ENCODE measurements at places on chromosomes 1 and 21.

DNA sequence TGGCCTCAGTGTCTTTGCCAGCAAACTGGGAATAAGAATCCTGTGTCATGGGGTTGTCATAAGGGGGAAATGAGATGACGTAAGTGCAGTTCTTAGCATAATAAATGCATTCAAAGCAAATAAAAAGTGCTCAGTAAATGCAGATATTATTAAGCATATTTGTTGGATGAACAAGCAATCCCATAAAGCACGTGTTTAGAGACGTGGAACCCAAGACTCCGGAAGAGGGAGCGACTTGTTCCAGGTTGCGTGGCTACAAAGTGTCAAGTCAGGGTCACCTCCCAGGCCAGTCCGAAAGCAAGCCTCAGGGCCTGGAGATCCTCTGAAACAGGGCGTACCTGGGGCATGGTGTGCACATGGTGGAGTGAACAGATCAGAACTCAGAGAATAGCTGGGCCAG lies 58.0 kb upstream of the LAPTM5 start:
- DNase-seq: no peak

GRCh38 chr1:206495011-206495461 lies 12.3 kb upstream of the RASSF5 start:
- no peak for DNase-seq

GRCh38 chr1:39592069-39592468 lies 15.5 kb upstream of the PABPC4 start:
- no peak for DNase-seq

DNA sequence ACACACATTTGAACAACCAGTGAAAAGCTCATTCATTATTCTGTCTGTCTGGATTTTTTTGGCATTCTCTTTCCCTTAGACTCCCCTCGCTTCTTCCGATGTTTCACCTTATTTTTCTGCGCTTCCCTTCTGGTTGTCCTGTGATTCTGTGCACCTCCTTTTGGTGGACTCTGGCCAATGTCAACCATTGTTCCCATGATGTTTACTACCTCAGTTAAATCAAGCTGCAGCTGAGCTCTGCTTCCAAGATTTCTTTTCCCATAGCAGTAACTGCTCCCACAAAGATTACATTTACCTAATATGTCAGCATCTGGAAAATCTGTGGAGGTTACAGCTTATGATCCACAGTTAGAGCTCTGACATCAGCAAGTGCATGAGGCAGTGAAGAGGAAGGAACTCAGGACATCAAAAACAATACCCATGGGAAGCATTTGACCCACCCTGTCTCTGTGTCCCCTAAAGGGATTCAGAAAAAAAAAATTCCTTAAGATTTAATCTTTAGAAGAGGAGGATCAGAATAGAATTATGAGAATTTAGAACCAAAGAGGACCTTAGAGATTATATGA lies 69.9 kb upstream of the ADAMTS5 start:
- no peak for DNase-seq

DNA sequence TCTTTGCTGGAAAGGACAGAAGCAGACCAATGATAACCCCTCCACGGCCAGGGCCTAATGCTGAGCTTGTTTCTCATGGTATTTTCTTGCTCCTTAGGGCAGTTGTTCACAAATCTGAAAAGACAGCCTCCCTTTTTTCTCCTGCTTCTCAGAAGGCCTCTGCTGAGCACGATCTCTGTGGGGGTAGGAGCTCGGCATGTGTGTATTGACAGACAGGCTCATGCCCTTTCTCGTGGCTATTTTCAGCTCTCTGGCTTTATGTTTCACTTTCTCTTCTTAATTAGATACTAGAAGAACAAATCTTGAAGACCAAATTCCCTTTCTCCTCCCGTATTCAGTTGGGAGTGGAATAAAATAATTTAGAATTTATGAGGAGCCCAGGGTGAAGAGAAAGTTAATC lies 768 bp upstream of the RIIAD1 start:
- DNase-seq: no peak

- DNase-seq: no peak
These were observed 49.1 kb downstream of the DSCAM start for GRCh38 chr21:40797891-40798290.

DNA sequence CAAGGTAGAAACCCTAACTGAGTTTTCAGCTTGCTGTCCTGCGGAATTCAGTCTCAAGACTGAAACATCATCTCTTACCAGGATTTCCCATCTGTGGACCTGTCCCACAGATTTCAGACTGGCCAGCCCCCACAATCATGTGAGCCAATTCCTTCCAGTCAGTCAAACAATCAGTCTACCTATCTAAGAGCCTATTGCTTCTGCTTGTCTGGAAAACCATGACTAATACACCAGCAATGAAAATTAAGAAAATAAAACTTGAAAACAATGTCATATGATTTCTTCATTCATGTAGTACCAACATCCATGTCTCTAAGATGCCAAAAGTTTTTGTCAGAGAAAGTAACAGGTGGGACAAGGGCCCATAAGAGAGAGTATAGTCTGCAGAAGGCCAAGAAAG lies 57.6 kb upstream of the CRB1 start:
- no peak for DNase-seq

DNA sequence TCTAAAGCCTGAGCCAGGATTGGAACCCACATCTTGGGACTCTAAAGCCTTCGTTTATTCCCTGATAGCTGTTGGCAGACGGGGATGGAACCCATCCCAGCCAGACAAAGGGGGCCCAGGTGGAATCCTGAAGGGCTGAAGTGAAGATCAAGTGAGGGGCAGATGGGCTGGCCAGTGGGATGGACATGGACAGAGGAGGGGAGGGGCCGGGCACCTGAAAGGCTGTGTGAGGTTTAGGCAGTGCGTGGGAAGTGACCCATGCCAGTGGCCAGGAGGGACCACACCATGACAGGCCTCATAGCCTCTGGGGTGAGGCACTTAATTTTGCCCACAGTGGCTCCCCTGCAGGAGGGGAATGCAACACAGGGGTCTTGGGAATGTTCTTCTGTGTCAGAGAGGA lies 44.6 kb upstream of the DMRTB1 start:
- no peak for DNase-seq

DNA sequence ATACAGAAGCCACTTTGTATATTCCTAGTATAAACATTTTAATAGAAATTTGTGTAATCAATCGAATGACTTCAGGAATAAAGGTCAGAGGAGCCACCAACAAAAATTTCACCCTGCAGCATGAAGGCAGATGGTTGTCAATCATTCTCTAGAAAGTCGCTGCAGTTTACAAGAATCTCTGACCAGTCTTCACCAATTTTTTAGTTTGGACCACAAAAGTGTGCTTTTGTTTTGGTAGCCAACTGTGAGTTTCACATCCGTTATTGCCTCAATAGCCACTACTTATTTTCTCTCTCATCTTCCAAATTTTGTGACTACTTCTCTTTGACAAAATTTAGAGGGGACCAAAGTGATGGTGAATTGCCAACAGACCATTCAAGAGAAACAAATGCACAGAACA lies 1155.6 kb downstream of the AMY1C start:
- DNase-seq: no peak

DNA sequence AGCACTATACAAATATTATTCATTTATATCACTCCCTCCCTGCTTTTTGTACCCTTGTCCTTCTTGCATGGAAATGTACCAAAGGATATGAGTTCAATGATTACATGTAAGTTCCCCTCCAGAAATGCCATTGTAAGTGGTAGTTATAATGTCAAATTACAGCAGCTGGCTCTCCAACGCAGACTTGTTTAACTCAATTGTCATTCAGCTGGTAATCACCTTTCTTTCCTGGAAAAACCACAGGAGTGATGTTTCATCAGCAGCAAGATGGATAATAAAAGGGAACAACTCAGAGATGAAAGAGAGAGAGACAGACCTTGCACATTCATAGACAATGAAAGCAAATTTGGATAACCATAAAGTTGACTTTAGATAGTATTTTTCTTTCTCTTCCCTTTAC lies 578.6 kb upstream of the PBX1 start:
- peak; percentile 91 for DNase-seq

DNA sequence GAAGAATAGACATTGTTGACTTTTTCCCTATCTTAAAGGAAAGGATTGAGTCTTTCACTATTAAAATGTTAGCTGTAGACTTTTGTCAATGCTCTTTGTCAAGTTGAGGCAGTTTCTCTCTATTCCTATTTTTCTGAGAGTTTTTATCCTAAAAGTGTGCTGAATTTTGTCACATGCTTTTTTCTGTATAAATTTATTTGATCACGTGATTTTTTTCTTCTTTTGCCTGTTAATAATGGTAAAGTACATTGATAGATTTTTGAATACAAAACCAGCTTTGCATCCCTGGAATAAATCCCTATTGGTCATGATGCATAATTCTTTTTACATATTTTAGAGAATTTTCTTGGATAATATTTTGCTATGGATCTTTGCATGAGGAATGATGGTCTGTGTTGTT lies 60.1 kb downstream of the DNAH14 start:
- DNase-seq: no peak

GRCh38 chr1:27455139-27455811 lies 34.7 kb downstream of the WASF2 start:
- no peak for DNase-seq

GRCh38 chr1:42658877-42659337 lies 684 bp downstream of the PPIH start:
- DNase-seq: no peak

- DNase-seq: no peak
These were observed 195.0 kb upstream of the FOXD3 start for GRCh38 chr1:63127376-63127775.

- DNase-seq: no peak
These were observed 86.4 kb downstream of the PAX7 start for GRCh38 chr1:18716785-18717678.

GRCh38 chr1:231841616-231842344 lies 215.2 kb downstream of the DISC1 start:
- DNase-seq: no peak

GRCh38 chr1:172549621-172550280 lies 16.8 kb downstream of the SUCO start:
- no peak for DNase-seq

DNA sequence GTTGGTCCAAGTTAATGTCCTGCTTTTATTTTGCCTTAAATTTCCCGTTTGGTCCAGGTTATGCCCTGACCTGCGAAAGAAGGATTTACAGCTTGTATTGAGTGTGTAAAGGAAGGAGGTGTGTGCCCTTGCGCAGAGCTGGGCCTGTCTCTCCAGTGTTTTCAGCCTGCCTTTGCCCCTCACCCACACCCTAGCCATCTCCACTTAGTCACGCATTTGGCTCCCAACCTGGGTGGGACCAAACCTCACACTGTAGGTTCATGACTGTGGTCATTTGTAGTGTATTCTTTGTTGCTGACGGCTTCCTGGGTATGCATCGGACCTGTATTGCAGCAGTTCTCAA lies 572 bp upstream of the SRSF10 start:
- peak; percentile 61 for DNase-seq

GRCh38 chr1:154733621-154734020 lies 125.6 kb upstream of the ADAR start:
- no peak for DNase-seq

GRCh38 chr1:9573723-9574122 lies 15.0 kb upstream of the TMEM201 start:
- no peak for DNase-seq

GRCh38 chr1:41677620-41678019 lies 193.1 kb upstream of the EDN2 start:
- DNase-seq: no peak

GRCh38 chr1:202710070-202711045 lies at the start of gene SYT2:
Gene SYT2 (minus strand): TSS chr1:202710454. CDS start chr1:202605772, 104,682 bp downstream.
- peak; percentile 36 for DNase-seq

GRCh38 chr1:23916209-23917131 lies 3.3 kb upstream of the CNR2 start:
- DNase-seq: no peak

- DNase-seq: no peak
These were observed 16.3 kb upstream of the COL6A1 start for GRCh38 chr21:45965084-45965809.

GRCh38 chr1:166272851-166273250 lies 106.0 kb upstream of the FAM78B start:
- no peak for DNase-seq

GRCh38 chr1:26702680-26703038 lies 6.8 kb downstream of the ARID1A start:
- DNase-seq: no peak

- DNase-seq: no peak
These were observed 164.1 kb downstream of the GALNT2 start for GRCh38 chr1:230230948-230231773.

DNA sequence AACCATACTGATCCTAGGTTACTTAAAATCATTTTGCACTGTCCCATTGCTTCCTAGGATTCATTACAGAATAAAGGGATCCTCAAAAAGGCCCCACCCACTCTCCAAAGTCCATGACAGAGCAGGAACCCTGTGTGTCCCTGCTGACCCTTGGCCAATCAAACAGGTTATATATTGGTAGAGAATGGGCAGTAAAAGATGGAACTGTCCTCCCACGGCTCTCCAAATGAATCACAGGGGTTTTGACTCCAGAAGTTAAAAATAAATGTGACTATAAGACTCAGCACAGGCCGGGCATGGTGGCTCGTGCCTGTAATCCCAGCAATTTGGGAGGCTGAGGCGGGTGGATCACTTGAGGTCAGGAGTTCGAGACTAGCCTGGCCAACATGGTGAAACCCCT lies 65.5 kb downstream of the ACOT7 start:
- DNase-seq: no peak

DNA sequence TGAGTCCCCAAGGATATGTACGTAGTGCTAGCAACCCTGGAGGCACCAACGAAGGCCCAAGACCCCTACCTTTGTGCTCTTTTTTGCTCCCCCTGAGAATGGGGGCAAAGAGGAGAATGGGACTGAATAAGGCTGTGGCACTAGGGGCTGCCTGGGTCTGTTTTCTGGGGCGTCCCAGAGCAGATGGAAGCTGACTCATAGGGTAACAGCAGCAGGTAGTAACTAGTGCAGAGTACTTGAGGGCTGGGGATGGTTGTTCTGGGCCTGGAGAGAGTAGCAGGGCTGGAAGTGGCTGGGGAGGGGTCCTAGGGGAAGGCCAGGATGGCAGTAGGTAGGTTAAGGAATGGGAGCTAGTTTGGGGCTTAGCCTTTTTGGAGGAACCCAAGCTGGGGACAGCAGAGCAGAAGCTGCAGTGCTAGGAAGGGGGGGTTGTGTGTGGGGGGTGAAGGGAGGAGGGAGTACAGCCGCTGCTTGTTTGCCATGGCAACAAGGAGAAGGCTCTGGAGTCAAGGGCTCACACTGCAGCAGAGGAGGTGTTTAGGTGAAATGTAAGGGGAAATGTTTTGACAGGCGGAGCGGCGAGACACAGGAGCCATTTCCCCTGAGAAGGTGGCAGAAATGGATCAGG lies 1.8 kb downstream of the NCDN start:
- DNase-seq: no peak

DNA sequence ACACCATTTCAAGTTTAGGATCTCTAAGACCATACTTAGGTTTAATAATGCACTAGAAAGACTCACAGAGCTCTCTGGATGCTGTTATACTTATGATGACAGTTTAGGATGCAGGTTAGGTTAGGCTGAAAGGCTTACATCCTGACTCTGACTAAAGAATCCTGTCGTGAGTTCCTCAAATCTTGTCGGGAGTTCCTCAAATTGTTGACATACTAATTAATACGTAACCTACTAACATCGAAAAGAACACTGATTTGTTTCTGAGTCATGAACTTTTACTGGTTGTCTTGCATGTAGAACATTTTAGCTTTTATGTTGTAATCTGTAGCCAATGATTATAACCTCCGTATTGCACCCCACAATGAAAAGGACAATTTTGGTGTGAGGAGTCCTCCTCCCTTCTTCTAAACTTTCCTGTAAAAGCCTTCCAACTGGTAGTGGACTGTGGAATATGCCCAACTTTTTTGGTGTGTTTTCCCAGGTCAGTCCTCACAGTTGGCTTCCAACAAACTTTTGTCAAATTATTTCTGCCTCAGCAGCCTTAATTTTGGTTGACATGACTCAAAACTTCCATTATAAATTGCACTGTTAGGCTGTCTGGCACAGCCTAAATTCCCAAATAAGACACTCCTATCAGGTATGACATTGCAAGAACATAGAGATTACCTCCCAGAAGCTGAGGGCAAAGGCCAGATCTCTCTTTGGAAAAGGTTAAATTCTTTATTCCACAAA lies 107.9 kb upstream of the PALMD start:
- no peak for DNase-seq
